HuH-7 (cell line): ENCODE measurements at places on chromosomes 7 and 10.

- no peak for DNase-seq
These were observed 91.1 kb upstream of the PDGFA start for GRCh38 chr7:610531-611280.

DNA sequence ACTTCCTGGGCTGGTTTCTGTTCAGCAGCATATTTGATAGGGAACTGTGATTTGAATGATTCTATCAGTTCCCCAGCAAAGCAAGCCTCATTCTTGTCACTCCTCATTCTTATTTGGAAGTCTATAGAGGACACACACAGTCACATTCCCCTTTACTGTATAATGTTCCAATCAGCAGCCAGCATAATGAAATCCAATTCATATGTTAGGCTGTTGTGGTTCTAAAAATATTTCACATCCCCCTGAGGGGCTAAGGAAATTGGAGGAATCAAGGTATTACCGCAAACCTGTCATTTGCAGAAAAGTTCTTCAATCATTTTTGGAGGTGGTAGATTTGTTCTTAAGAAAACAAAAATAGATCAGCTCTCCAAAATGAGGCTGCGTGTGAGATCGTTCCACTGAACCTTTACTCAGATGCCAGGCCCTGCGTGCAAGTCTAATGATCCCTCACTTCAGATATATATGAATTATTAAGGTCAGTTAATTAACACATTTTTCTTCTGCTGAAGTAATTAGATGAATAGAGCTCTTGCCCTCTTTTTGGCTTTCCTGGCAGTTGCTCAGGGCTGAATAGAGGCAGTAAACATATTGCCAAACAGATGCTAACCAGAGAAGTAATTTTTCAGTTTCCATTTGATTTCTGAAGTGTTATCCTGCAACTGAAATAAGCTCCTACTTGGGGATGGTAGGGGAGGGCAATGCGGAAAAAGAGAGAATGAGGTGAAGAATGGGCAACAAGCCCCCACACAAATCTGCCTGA is 31.8 kb downstream of the LSMEM1 start:
- DNase-seq, result no peak

GRCh38 chr10:24722676-24723385 is 856 bp downstream of the ARHGAP21 start:
- peak; percentile 81 for DNase-seq

GRCh38 chr10:108410236-108410635 is 1245.7 kb upstream of the SORCS1 start:
- no peak for DNase-seq

DNA sequence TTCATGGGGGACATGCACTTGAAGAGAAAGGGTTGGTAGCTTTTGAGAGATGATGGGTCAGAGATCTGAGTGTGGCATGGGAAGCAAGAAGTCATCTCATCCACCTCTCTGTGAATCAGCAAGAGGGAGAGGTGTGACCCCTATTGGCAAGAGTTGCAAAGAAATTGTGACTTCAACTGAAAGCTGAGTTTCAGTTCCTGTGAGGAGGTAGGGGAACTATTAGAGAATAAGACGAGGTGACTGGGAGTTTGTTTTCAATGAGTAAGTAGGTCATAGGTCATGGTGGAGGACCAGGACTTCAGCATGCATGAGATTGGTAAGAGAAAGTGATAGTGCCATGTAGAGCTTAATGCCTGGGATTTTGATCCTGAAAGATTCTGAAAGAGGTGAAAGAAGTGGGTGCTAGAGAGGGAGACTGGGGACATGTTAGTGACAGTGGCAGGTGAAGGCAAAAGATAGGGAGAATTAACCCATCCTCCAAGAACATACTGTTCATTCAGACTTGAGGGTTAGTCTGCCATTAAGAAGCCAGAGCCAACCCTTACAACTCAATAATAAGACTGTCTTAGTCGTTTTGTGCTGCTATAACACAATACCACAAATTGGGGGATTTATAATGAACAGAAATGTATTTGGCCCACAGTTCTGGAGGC is 75.5 kb upstream of the CAPZA2 start:
- no peak for DNase-seq

- DNase-seq, result no peak
These were observed 193.8 kb downstream of the CYP26A1 start for GRCh38 chr10:93267521-93267920.

DNA sequence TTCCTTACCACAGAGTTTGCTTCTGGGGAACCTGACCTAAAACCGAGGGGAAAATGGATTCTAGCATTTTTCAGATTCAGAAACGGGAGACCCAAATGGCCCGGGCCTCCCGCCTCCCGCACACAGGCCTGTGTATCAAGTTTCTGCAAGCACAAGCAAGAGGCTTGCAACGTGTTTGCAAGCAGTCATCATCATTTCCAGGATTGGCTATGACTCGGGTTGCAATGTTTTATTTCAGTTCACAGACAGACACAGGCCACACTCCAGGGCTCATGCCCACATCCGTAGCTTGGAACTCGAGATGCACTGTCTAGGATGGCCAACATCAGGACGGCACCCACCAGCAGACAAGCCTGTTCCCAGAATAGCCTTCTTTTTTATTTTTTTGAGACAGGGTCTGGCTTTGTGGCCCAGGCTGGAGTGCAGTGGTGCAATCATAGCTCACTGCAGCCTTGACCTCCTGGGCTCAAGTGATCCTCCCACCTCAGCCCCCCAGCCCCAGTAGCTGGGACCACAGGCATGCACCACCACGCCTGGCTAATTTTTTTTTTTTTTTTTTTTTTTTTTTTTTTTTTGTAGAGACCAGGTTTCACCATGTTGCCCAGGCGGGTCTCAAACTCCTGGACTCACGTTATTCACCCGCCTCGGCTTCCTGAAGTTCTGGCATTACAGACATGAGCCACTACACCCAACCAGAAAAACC is 68.1 kb upstream of the FOXK1 start:
- no peak for DNase-seq

- DNase-seq, result no peak
These were observed 553 bp downstream of the VDAC2 start for GRCh38 chr10:75211007-75211691.
